ENCODE measurements at places on chromosomes 5 and 9.

DNA sequence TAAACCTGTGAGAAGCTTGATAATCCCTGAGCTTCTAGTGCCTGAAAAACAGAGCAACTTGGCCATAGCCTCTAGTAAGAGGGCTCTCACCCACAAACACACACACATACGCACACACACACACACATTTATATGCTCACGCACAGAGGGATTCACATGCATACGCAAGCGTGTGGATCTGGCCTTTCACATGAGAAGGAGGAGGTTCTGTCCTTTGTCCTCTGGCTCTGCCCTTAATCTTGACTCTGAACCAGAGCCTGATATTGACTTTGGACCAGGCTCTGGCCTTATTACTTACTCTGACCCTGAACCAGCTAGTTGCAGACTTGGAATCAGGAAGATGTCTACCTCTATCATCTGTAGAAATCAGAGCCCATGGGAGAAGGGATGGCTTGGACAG, 10.0 kb upstream of the P4HA2 start:
- DNase-seq: no peak

- no peak for DNase-seq
Measured at GRCh38 chr5:32595118-32595517, 9.8 kb downstream of the SUB1 start.

GRCh38 chr5:39650008-39650762, 225.4 kb upstream of the DAB2 start:
- DNase-seq: no peak

GRCh38 chr5:27437594-27438200, 399.3 kb upstream of the CDH9 start:
- no peak for DNase-seq

DNA sequence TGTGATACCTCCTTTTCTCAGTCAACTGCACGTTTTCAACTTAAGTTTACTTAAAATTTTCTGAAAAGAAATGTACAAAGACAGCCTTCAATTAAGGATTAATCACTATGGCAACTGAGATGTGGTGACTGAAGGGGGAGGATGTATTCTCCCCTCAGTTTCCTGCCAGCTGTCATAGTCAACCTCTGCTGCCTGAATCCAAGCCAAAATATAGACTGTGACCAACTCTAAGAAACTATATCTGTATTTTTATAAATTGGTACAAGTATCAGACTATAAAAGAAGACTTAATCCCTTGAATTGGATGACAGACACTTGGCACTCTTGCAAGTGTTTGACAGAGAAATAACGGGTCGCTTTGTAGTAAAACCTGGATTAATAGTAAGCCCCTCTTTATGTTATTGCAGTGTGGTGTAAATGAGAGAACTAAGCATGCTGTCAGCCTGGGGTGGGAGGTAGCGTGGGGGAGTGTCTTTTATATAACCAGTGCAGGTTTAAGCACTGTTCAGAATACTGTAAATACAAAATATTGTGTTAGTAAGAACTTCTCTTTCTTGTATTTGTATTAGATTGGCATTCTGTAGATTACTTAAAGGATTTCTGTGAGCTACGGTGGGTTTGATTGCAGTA, 106.4 kb downstream of the ERCC6L2 start:
- DNase-seq: no peak

Measured in type B pancreatic cell (in vitro differentiated cells).